ENCODE measurements at places on chromosomes 6 and 20.

GRCh38 chr20:14126856-14127255, 131.5 kb downstream of the MACROD2 start:
- DNase-seq: no peak

DNA sequence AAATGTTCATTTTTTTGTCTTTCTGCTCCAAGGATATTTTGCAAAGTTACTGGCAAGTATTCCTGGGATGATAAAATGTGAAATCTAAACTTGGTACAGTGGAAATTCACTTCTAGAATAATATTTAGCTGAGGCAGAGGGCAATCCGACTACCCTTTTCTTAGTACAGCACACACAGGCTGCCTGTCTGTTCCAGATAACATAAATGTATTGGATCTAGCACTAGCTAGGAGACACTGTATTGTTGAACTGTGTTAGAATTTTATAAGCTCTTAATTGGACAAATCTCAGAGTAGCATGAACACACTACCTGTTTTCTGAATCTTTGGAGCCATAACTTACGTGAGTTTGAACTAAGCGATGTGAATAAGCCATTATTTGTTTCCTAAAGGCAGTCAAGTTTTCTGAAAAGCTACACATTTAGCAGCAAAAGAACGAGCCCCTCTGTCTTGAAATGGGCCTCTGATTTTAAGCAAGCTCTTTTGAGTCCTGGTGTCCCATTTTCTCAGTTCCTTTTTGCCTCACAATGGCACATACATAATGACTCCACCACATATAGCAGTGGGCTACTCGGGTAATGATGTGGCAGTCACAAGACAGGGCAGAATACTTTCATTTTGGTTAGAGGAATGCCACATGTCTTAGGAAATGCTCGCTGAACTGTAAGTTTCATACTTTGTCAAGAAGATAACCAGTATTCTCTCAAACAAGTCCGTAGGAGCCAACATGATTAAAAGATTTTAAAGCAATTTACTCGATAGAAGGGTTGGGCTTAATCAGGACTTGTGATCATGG, 116.5 kb upstream of the ESR1 start:
- DNase-seq: peak; percentile 49

- no peak for DNase-seq
Observed at GRCh38 chr6:167103041-167103891, 19.6 kb upstream of the CCR6 start.

GRCh38 chr20:57990396-57990987, 238.0 kb downstream of the ANKRD60 start:
- DNase-seq: no peak

- DNase-seq: no peak
Observed at GRCh38 chr6:133889557-133890403, 867 bp downstream of the TCF21 start.

DNA sequence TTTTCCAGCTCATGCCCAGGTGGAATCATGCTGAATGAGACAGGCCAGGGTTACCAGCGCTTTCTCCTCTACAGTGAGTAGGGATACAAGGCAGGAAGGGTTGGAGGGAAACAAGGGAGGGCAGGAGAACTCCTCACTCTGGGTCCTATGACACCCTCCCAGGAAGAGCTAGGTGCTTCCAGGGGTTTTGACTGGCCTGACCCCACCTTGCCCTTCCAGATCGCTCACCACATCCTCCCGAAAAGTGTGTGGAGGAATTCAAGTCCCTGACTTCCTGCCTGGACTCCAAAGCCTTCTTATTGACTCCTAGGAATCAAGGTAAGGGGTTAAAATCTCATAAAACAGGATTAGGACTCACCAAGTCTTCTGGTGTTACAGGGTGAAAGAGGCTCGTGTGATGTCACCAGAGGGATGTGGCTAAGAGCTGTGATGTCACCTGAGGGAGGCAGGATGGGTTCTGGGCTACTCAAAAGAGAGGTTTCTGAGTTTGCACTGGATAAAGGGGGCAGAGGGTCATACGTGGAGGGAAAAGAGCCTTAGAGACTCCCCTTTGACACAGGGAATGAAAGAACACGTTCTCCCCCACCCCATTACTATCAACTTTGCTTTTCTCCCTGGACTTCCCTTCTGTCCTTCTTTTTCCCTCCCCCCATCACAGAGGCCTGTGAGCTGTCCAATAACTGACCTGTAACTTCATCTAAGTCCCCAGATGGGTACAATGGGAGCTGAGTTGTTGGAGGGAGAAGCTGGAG, 1.9 kb downstream of the APOM start:
- peak; percentile 39 for DNase-seq

- DNase-seq: no peak
Observed at GRCh38 chr6:89763550-89763949, 56.0 kb downstream of the MDN1 start.

DNA sequence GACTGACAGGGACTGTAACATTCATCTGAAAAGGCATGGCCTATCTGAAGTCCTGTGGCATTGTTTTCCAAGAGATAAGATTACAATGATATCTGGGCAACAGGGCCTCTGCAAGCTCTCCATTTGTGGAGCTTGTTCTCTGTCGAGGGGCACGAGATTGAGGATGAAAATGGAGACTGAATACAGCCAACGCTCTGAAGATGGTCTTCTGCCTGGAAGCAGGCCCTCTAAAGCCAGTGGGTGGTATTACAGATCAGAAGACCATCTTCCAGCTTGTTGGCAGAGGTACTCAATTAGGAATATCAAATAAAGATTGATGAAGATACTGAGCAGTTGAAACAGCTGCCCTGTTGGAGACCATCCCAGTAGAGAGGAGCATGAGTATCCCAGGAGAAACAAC, 288.2 kb downstream of the CENPW start:
- DNase-seq: no peak

DNA sequence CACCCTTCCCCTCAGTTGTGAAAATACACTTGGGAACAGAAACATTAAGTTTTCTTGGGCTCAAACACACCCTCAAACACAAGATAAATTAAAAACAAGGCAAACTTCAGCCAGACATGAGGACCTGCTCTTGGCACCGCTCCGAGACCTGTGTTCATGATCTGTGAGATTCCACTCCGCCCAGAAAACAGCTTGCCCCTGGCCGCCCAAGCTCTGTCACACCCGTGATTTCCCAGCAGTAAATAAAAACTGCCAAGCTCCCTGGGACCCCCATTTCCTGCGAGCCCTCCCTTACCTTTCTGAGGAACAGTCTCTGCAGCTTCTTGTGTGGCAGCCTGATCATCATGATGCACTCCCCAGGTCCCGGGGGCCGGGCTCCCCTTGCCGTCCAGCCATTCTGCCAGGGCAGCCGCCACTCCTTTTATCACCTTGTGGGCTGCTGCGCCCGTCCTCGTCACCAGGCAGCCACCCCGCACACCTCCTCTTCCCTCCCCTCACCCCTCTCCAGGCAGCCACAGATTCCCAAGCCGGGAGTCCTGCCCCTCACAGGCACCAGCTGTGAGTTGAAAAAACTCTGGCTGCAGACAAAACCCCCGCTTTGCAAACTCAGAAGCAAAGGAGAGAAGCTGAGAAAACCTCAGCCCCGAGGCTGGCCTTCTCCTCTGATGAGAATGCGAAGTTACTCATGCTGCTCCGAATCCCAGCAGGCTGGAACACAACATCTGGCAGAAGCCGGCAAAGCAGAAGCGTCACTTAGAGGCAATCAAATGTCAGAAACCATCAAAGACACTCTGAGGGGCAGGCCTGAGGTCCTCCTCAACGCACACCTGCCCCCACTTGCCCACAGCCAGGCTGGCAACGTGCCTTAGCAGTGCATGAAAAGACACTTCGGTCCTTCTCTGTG, 130.4 kb upstream of the RPS6KA2 start:
- no peak for DNase-seq

DNA sequence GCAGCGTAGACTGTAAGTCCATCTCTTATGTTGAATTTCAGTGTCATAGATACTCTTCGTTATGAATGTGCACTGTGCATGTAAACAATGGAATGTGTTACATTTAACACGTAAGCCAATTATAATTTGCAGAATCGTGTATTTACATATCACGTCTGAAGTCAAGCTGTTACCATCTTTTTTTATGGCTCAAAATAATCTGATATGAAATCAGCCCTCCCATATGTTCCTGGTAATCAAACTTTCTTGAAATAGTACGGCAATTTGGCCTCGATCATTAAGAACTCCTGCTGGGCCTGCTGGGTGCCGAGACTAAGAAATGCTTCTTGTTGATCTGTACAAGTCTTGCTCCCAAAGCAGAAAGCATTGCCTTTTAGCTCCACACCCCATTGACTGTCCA, 89.6 kb upstream of the DOK5 start:
- DNase-seq: no peak

DNA sequence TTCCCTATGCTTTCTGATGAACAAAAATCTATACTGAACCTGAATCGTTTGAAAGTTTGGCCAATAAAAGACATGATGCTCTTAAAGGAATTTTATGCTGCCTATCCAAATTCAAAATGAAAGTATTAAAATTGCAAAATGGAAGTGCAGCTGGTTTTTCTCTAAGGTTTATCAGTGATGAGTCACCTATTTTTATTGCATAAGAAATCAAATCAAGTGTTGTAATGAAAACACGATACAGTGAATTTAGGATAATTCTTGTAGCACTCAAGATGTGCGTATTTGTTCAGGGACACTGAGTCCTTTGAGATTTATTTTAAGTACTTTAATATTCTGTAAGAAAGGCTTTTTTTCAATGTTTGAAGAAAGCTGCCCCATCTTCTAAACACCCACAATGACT, 409.5 kb downstream of the ADGRB3 start:
- DNase-seq: no peak

- no peak for DNase-seq
Observed at GRCh38 chr6:145295746-145296145, 439.6 kb downstream of the EPM2A start.

DNA sequence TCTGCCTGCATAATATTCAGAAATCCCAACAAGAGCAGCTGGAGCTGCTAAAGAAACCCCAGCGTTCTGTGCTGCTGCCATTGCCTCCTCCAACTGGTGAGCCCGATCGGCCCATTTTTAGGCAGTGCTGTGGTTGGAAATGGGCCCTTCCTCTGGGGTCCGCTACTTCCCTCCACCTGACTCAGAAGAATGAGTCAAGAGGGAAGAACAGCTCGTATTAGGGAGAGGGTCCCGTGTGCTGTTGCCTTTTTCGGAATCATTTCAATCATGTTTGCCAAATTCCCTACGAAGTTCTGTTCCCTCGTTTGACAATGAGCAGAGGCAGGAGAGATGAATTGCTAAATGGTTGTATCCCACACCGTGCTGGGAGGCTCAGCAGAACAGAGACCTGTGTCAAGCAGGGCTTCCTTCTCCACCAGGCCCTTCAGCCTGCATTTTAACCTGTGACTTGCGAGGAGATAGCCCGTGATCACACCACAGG, 38.4 kb downstream of the THBS2 start:
- DNase-seq: no peak

Measured in CD4-positive, alpha-beta T cell treated with Interleukin-21 for 1 hour (primary cell).